ENCODE measurements at places on chromosomes 3 and 15.

- no peaks in the 10 kb centered on the region for H3K27me3 ChIP-seq
- no peak for DNase-seq
- no peaks in the 10 kb centered on the region for H3K4me1 ChIP-seq
- peaks cover 3% of the 10 kb centered on the region for H3K36me3 ChIP-seq
Observed at GRCh38 chr3:12593473-12593872, 36.6 kb downstream of the MKRN2 start.

DNA sequence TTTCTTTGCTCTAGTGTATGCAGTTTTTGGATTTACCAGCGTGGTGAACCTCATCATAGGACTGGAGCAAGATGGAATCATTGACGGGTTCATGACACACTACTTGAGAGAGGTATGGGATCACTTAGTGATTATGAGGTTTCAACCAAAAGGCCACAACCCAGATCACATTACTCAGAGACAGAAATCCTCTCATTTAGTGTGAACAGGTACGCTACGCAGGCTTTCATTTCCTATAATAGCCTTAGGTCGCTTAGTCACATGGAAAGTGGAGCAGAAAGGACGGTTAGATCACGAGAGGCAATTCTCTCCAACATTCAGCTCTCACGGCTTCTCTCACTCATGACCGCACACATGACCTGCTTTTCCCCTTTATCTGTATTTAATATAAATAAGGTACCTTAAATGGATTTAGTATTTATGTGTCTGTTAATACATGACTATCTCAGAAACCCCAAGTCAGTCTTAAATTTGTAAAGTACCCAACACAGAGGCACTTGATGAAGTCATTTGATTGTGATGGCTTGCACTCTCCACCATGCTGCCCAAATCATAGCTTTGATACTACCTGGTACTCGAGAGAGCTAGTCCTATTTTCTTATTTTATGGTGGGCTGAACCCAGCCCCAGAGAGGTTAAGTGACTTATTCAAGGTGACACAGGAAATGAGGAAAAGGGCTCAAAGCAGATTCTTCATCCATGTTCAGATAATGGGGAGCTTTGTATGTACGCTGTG lies 8.6 kb downstream of the TM6SF1 start:
- no peak overlapping the region for H3K27ac ChIP-seq
- H3K4me3 ChIP-seq = no peak overlapping the region
- H3K27me3 ChIP-seq = no peaks in the 10 kb centered on the region

- H3K4me3 ChIP-seq = no peak overlapping the region
- H3K36me3 ChIP-seq = no peaks in the 10 kb centered on the region
- H3K4me1 ChIP-seq = peaks cover 10% of the 10 kb centered on the region
- H3K27ac ChIP-seq = no peak overlapping the region
- no peak for DNase-seq
Observed at GRCh38 chr3:46860017-46860809, 3.0 kb downstream of the MYL3 start.

GRCh38 chr3:64541803-64542202 lies 146.0 kb downstream of the ADAMTS9 start:
- H3K36me3 ChIP-seq = peaks cover 7% of the 10 kb centered on the region
- no peaks in the 10 kb centered on the region for H3K27me3 ChIP-seq
- DNase-seq = no peak
- H3K4me1 ChIP-seq = peaks cover 35% of the 10 kb centered on the region

DNA sequence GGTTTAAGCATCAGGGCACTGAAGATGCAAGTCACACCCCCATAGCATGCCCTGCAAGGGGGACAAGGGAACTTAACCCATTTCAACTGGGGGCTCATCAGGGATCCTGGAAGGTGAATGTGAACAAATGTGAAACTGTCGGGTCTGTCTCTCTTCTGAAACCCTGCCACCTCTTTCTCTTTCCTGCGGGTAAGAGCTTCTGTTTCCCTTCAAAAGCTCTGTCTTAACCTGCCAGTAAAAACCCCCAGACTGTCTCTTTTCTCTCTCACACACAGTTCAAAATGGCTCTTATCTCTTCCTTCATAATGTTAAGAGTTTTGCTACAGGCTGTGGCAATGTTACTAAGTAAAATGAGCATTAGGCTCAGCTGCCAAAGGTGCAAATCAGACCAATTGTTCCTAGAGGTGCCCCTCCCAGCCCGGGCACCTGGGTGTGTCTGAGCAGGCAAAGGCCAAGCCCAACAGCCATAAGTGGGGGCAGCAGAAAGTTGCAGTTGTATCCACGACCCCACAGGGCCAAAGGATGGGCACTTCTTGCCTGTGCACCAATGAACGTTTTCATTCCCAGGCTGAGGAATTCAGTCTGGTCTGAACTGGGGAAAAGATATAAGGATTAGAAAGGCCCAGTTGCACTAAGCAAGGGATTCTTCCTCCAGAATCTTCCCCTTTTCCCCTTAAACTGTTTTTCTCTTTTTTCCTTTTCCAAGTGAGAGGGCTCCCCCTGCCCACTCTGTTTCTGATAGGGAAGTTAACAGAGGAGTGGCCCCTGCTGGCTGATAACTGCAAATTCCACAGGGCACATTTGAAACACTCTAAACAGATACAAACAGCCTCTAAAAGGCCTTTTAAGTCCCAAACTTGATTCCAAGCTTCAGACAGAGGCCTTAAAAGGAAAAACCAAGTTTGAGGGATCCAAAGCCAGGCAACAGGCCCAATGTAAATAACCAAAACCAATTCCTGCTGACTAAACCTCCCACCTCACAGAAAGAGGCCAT lies 113.8 kb upstream of the EPHA6 start:
- H3K27me3 ChIP-seq = no peaks in the 10 kb centered on the region
- no peak overlapping the region for H3K27ac ChIP-seq
- H3K4me3 ChIP-seq = no peak overlapping the region
- peak; percentile 56 for DNase-seq
- no peaks in the 10 kb centered on the region for H3K36me3 ChIP-seq
- H3K4me1 ChIP-seq = no peaks in the 10 kb centered on the region
